Activated T-cell treated with anti-CD3 and anti-CD28 coated beads for 1 hour (primary cell): ENCODE measurements at places on chromosomes 13 and 19.

DNA sequence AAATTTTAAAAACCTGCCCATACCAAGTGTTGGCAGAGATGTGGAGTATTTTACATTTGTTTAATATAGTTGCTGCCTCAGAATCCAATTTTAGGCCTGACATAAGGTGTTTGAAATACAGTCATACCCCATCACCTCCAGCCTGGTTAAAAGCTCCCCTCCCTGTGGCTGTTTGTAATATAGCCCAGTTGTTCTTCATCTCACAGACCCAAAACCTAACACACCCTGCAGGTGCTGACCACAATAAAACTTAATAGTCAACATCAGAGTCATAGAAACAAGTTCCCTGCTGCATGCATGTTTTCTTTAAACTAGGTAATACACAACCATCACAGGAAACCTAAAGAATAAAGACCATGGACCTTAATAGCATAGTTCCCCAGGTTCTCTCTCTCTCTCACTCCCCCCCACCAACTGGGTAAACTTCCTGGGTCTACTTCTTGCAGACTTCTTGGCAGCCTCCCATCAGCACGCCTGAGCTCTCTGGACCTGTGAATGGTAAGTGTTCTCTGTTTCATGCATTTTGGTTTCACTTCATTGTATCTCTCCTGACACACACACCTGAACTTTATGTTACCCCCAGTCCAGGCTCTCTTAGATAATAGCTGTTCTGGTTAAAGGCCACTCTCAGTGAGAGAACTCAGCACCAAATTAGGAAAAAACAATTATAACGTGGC is 1369.9 kb downstream of the EFNB2 start:
- DNase-seq = no peak

DNA sequence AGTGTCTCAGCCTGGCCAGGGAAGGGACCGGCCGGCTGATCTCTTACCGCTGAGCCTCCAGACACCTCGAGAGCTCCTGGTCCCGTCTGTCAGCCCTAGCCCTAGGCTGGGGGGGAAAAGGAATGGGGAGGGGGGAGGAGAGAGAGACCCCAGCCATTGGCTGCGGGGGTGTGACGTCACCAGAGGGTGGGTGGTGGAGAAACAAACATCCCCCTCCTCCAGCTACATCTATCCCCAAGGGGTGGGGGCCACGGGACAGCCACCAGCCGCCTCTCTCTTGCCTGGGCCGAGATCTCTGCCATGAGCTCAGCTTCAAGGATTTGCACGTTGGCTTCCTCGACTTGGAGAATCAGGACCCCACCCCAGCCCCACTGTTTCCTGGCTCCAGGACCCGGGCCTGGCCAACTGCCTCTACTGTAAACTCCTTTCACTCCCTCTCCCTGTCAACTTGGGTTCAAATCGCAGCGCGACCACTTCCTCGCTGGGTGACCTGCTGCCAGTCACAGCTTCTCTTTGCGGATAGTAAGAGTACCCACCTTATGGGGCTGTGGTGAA is at the start of gene PRX:
Gene PRX (minus strand): TSS at position 88 of the 555 bp plus-strand sequence. CDS start 5,446 bp downstream, outside the sequence.
- DNase-seq = no peak

GRCh38 chr13:19685034-19685433 is 51.6 kb downstream of the MPHOSPH8 start:
- DNase-seq = no peak

GRCh38 chr19:41328842-41329225 is 18.9 kb downstream of the CCDC97 start:
- DNase-seq = no peak

DNA sequence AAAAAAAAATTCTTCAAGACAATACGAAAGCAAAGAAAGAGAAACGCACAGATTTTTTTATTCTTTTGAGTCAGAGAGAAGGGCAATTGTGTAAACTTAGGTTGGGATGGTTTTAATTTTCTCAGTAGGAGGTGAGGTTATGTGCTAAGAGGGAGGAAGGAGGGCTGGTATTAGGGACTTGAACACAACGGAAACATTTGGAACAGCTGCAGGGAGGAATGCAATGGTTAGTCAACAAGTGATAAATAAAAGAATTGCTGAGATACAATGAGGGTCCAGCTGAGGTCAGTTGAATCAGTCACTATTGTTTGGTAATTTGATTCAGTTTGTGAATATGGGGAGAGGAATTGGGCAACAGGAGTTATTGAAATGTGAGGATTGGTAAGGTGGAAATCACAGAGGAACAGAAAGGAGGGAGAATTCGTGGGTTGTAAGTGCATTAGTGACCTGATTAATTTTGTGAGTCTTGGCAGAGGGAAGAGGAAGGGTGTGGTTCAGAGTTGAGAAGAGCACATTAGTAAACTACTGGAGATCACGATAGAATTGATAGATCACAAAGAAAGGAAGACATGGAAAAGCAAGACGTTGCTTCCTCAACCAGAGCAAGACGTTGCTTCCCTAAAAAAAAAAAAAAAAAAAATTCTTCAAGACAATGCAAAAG is 499.5 kb upstream of the SPRY2 start:
- DNase-seq = no peak

GRCh38 chr13:23871616-23872220 is 17.5 kb downstream of the MIPEP start:
- no peak for DNase-seq

DNA sequence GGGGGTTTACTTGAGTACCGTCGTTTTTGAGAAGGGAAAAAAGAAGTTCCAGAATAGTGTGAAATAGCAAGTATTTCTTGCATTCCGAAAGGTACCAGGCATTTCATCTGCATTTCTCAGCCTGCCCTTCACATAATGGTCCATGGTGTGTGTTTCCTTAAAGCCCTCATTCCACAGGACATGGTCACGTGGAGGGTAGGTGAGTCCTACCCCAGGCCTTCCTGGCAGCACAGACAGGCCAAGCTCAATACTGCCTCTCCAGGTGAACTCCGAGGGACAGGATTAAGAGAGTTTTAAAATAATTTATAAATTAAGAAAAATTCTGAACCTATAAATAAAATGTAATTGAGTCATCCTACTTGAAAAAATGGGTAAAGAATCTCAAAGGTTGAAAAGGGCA is 64.7 kb downstream of the TNFRSF19 start:
- DNase-seq = no peak

DNA sequence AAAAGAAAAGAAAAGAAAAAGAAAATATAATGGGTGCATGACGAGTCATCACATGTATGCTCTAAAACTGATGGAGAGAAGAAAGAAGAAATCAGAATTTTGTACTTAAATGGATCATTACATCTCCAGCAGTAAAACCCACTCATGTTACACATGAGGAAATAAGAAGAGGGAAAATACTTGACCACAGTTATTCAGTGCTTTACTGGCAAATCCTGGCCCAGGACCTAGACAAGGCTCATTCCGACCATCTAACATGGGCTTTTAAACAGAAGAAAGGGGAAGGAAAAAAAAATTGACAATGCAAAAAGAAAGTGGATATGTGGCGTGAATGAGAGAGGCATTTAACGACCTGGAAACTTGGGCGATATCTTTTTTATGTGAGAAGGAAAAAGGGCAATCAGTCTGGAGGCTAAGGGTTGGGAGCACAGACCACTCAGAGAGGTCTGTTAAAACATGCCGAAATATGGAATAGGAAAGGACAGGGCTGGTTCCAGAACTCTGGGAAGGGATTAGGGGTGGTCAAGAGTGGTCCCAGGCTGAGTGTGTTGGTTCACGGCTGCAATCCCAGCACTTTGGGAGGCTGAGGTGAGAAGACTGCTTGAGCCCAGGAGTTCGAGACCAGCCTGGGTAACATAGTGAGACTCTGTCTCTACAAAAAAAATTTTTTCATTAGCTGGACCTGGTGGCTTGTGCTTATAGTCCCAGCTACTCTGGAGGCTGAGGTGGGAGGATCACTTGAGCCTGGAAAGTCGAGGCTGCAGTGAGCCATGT is 1.6 kb downstream of the SIGLECL1 start:
- DNase-seq = no peak

DNA sequence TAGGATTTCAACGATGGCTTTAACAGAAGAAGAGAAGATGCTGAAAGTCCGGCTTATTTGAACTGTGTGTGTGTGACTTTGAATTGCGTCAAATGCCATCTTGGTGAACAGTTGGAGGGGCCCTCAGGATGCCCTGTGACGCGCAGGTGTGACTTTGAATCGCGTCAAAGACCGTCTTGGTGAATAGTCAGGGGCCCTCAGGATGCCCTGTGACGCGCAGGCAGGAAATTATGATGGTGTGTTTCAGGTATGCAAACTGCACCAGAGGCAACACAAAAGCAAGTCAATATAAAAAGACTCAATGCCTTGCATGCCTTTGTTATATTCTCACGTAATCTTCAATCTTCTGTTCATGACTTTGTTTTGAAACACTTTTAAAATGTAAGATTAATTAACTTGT is 29.2 kb downstream of the ATP11A start:
- no peak for DNase-seq

- DNase-seq = no peak
These were observed 2.2 kb downstream of the S1PR2 start for GRCh38 chr19:10228920-10229319.

- no peak for DNase-seq
These were observed 101.7 kb downstream of the TNFRSF19 start for GRCh38 chr13:23671897-23672296.

- peak; percentile 46 for DNase-seq
These were observed 8.8 kb upstream of the BBC3 start for GRCh38 chr19:47239610-47240296.

- DNase-seq = no peak
These were observed 70.2 kb upstream of the ZDHHC20 start for GRCh38 chr13:21529146-21529893.

- DNase-seq = no peak
These were observed 5.9 kb upstream of the SLC7A10 start for GRCh38 chr19:33231511-33231910.

GRCh38 chr19:47860602-47861297 is 1.7 kb downstream of the TPRX2 start:
- DNase-seq = no peak

DNA sequence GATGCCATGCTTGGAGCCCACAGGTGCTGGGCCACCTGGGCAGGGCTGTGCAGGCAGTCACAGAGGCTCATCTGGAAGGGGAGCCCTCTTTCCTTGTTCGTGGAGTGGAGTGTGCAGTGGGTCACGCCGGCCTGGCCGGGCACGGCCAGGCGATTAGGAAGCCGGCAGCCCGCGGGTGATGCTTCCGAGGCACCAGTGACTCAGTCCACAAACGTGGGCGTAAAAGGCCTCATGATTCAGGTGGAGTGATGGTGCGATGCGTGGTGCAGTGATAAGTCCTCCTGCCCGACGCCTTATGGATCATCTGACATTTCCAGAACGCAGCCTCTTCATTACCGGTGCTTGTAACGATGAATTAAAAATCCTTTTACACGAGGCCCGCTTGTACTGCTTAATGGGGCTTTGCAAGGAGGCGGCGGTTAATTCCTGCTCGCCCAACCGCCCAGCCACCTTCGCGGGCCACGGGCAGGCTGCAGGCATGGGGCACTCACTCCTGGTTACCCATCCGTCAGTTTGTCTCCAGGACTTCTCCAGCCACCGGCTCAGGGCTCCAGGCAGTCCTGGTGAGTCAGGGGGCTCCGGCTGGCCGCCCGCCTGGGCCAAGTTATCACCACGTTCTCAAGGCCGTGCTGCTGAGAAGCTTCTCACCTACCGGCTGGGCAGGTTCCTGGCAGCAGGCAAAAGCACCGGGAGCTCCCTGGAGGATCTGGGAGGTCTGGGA is 172.4 kb downstream of the KDM4B start:
- DNase-seq = no peak

DNA sequence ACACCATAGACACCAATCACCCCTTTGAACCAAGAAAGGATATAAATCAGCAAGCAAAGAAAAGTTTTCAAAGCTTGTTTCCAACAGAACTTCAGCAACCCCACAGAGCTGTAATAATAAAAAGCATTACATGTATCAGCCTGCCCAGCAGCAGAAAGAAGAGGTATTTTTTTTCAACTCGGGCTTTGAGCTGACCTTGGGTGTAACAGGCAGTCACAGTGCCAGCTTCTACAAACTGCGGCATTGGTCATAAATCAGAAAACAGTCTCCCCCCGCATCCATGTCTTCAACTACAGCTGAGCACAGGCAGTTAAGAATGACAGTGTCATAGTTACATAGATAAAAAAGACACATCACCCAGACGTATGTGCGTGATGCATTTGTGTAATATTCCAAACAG is 671.0 kb upstream of the SLITRK1 start:
- DNase-seq = no peak

GRCh38 chr13:64333888-64334287 is 2896.2 kb downstream of the PCDH9 start:
- DNase-seq = no peak
